Right renal pelvis (tissue), 4 donors: ENCODE measurements at places on chromosomes 2 and 18. TPM values are rescaled to one million over a fixed set of nuclear protein-coding genes. Genes with fewer than 3 reads are reported as not detected.

DNA sequence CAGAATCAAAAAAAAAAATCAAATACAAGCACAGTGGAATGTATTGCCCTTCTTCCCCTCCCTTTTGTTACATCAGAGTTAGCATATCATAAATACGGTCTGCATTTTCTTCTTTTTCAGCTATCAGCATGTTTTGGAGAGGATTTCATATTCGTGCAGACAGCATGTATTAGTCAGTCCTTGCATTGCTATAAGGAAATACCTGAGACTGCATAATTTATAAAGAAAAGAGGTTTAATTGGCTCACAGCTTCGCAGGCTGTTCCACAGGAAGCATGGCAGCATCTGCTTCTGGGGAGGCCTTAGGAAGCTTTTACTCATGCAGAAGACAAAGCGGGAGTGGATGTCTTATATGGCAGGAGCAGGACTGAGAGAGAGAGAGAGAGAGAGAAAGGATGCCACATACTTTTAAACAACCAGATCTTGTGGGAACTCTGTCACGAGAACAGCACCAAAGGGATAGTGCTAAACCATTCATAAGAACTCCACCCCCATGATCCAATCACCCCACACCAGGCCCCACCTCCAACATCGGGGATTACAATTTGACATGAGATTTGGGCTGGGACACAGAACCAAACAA lies 8.9 kb downstream of the IL1B start:
- no peak for DNase-seq

DNA sequence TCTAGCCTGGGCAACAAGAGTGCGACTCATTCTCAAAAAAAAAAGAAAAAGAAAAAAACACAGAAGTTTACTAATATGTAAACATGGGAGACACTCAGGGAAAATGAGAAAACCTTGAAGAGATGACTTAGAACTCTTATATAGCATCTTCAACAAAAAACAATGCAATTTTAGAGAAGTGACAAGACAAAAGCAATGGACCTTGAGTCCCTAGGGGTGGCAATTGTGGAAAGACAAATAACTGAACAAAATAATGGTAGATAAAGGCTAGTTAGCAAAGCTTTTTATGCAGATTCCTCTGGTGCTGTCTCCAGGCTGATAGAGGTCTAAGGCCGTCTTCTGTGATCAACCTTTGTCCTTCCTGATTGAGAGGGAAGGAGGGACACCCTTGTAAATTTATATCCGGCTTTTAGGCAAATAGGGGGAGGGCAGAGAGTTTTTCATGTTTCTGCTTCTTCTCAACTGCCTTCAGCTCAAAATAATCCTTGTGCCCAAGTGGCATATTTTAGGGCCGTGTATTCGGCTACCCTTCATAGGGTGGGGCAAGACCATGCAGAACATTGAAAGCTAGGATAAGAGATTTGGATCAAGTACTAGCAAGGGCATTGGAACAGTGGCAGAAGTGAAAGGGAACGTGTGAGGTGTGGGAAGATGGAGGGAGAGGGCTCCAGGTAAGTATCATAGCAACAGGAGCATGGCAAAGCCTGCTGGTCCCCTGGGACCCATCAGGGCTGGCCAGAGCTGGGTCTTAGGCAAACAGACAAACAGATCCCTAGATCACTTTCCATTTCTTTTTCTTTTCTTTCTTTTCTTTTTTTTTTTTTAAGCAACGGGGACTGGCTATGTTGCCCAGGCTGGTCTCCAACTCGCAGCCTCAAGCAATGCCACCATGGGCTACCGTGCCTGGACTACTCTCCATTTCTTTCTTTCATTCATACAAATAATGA lies 116.2 kb upstream of the STPG4 start:
- DNase-seq, result no peak

GRCh38 chr2:202909394-202910192 lies 1.9 kb downstream of the WDR12 start:
- DNase-seq, result no peak

- DNase-seq, result no peak
Observed at GRCh38 chr2:240210198-240210965, 69.9 kb upstream of the OTOS start.

GRCh38 chr2:240376739-240377138 lies 58.7 kb upstream of the GPC1 start:
- no peak for DNase-seq

- DNase-seq, result peak; percentile 78
Observed at GRCh38 chr2:61888267-61889055, at the start of gene CCT4. CCT4 (minus strand) TSS chr2:61888656; CDS start chr2:61888507, 149 bp downstream.

- no peak for DNase-seq
Observed at GRCh38 chr2:15786003-15786654, 154.2 kb upstream of the MYCN start.

DNA sequence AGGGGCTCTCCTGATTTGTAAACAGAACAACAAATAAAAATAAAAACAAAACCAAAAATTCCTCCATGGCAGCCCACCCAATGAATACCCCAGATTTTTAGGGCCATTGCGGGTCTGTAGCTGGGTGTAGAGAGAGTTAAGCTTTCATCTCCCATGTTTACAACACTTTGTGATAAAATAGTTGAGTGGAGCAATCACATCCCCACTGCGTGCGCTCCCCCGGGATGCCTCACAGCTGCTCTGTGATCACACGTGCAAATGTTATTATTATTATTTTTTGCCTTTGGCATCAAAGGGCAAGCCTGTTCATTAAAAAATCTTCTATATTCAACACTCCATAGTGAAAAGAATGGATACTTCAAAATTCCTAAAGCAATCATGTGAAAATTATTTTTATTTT lies 118.0 kb downstream of the MBP start:
- DNase-seq, result no peak

DNA sequence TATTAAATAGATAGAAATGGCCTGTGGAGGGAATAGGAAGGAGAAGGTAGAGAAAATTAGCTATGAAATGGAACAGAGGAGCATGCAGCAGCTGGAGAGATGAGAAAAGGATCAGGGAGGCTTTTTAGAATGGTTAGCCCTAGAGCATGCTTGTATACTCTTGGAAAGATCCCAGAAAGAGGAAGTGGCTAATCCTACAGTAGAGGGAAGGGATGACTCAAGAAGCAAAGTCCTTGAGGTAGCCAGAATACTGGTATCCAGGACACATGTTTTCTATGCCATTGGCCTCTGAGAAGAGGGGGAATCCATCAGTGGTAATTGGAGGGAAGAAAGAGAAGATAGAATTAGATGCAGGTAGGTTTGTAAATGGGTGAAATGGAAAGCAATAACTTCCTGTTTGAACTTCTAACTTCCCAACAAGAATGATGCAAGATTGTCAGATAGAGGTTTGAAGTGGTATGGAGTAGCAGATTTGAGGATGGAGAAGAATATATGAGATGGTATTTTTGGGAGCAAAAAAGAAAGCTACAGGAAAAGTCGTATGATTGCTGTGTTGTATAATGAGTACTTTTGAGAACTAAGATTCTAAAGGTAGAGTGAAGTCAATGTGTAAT lies 17.1 kb upstream of the OSBPL6 start:
- no peak for DNase-seq

ERFE gene
- polyA plus RNA-seq, result 4.5 TPM

CDH7 gene
- polyA plus RNA-seq, result 18.1 TPM

SLC19A3 gene
- 7.4 TPM for polyA plus RNA-seq

SULT1C4 gene
- 39.9 TPM for polyA plus RNA-seq

ATRAID gene
- 190 TPM for polyA plus RNA-seq
